ENCODE measurements at places on chromosomes 1 and 21.

DNA sequence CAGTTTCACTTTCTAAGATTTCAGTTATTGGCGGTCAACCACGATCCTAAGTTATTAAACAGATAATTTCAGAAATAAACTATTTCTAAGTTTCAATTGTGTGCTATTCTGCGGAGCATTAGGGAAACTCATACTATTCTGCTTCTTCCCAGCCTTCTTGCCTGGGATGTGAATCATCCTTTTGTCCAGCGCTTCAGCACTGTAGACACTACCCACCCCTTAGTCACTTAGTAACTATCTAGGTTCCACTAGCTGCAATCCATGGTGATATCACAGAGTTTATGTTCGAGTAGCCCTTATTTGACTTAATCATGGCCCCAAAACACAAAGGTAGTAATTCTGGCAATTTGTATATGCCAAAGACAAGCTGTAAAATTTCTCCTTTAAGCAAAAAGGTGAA, 279.9 kb upstream of the ADAMTS5 start:
- peak; percentile 38 for DNase-seq

GRCh38 chr1:170886460-170886859, 48.9 kb upstream of the MROH9 start:
- DNase-seq, result no peak

DNA sequence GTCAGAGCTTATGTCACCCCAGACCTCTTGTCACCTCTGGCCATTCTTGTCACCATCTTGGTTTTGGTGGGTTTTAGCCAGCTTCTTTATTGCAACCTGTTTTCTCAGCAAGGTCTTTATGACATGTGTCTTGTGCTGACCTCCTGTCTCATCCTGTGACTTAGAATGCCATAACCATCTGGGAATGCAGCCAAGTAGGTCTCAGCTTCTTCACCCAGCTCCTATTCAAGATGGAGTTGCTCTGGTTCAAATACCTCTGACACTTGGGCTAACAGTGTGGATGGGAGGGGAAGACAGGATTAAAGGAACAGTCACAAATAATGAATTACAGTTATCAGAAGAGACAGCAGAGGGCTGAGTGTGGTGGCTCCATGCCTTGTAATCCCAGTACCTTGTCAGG, 30.5 kb upstream of the PIK3CD start:
- no peak for DNase-seq

DNA sequence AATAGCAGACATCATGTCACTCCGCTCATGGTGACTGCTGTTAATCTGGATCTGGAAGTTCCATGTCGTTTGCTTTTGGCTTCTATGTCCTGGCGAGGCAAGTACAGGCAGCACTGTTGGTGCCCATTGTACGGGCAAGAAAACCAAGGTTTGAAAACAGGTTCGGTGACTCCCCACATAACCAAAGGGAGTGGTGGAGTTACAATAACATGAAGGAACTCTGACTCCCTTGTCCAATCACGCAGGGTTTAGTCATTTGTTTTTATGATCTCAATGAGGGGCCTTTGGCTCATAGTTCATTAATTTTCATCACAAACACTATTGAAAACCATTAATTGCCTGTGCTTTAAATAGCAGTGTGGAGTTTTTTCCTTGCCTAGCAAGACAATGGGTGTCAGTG, 82.9 kb upstream of the SSX2IP start:
- no peak for DNase-seq

- DNase-seq, result peak; percentile 44
Observed at GRCh38 chr1:17606826-17607440, 67.4 kb downstream of the ARHGEF10L start.

- DNase-seq, result no peak
Observed at GRCh38 chr21:28410256-28410655, 582.4 kb downstream of the LTN1 start.

DNA sequence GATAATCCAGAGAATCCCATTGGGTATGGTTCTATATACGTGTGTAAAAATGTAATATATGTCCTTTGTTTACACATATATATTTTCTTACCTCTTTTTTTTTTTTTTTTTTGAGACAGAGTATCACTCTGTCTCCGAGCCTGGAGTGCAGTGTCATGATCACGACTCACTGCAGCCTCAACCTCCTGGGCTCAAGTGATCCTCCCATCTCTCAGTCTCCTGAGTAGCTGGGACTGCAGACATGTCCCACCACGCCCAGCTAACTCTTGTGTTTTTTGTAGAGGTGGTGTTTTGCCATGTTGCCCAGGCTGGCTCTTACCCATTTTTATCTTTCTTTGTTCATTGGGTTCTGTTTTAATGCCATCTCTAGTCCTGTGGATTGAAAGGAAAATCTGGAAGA, 59.5 kb downstream of the ZBTB17 start:
- no peak for DNase-seq

DNA sequence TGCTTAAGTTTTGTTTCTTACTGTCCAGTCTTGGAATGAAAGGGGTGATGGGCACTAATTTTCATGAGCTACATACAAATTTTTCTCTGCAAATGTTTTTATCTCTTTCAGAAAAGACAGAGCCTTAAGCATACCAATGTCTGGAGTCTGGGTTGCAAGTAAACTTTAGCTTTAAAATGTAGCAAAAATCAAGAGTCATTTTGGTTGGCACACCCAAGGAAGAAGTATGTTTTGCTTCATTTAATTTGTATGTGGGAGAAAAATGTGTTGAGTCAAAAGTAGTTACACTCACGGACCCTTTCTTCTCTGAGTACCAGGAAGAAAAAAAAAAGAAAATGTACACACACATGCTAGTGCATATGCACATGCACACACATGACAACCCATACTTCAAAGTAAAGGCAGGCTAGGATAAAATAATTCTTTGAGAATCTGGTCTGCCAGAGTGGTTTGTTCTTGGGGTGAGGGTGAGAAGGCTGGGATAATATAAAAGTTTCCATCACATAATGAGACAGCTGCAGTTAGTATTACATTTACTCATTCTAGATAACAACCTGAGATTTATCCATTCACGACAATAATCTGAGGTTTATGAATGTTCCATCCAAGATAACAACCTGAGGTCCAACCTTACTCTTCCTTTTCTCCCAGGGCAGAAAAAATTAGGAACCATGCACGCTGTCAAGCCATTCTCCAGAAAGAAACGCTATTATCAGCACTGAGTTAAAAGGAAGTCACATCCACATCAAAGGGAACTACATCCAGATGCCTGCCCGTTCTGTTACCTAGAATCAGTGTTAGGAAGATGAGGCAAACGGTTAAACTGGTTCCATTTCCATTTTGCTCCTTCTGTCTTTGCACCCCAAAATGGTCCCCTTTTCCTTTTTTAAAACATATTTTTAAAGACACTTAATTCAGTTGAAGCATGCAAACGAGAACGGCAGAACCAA, 9.3 kb downstream of the DPYD start:
- DNase-seq, result no peak

DNA sequence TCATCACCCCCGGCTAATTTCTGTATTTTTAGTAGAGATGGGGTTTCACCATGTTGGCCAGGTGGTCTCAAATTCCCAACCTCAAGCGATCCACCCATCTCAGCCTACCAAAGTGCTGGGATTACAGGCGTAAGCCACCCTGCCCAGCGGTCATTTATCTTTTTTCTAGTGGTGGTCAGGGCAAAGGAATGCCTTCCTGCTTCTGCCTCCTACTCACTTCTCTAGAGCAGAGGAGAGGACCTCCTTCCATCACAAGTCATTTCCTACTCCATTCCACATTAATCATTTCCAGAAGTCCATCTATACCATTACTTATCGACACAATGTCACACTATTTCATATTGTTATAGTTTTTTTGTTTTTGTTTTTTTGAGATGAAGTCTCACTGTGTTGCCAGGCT, 13.3 kb downstream of the FBXO42 start:
- DNase-seq, result no peak

- DNase-seq, result no peak
Observed at GRCh38 chr1:9602794-9603167, 14.1 kb downstream of the TMEM201 start.

DNA sequence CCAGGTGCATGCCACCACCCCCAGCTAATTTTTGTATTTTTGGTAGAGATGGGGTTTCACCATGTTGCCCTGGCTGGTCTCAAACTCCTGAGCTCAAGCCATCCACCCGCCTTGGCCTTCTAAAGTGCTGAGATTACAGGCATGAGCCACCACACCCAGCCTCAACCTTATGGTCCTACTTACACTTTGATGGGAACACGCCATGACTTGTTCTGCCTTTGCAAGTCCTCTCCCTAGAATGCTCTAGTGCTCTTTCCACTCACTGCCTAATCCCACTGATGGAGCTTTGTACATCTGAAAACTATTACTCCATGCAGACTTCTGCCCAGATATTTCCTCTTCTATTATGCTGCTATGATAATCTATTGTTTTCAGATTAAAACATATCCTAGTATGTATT, 174.3 kb downstream of the DAB1 start:
- no peak for DNase-seq

- peak; percentile 86 for DNase-seq
Observed at GRCh38 chr1:101371259-101371658, 134.4 kb downstream of the S1PR1 start.

DNA sequence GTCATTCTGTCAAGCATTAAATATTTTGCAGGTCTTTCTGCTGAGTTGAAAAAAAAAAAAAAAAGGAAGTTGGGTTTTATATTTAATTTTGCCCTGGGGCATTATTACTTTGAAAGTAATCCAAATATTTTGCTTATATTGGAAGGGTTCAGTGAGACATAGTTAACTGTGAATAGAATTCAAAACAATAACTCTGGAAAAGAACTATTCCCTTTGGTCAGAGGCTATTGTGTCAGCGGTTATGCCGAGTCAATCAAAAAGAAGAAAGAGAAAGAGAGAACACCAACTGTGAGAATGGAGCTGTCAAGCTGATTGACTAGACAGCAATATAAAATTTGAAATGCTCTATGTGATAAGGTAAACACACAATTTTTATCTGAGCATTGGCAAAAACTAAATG, 761.7 kb downstream of the ADGRL2 start:
- DNase-seq, result no peak

- DNase-seq, result no peak
Observed at GRCh38 chr1:53810497-53810896, 27.6 kb downstream of the NDC1 start.

- no peak for DNase-seq
Observed at GRCh38 chr1:230102046-230102445, 35.0 kb downstream of the GALNT2 start.

GRCh38 chr21:14497825-14498224, 48.3 kb downstream of the SAMSN1 start:
- no peak for DNase-seq

DNA sequence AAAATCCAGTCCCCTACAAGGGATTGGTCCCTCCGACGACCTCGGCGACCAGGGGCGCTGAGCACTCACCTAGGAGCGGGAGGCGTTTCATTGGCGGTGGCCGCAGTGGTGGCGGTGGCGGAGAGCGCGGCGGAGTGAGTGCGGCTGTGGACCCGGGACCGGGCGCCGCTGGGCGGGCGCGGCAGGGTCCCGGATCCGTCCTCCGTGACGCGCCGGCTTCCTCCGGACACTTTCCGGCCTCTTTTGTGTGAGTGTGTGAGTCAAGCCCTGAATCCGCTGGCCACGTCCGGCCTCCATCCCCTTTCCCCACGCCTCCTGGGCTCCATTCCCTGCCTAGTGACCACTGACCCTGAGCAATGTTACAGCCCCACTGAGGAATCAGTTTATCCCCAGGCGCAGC, at the start of gene ADGRL4:
ADGRL4 (minus strand) TSS at position 167 of the 400 bp plus-strand sequence; CDS start at position 91, 76 bp downstream.
- DNase-seq, result no peak

DNA sequence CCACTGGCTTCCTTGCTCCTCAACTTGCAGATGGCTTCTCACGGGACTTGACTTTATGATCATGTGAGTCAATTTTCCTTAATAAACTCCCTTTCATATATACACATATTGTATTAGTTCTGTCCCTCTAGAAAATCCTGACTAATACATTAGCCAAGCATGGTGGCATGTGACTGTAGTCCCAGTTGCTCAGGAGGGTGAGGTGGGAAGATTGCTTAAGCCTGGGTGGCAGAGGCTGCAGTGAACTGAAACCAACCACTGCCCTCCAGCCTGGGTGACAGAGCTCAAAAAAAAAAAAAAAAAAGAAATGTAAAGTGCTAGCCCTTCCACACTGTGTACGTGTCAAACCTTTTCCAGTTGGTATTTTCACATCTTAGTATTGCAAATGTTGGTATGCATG, 857.0 kb downstream of the LTN1 start:
- DNase-seq, result no peak

DNA sequence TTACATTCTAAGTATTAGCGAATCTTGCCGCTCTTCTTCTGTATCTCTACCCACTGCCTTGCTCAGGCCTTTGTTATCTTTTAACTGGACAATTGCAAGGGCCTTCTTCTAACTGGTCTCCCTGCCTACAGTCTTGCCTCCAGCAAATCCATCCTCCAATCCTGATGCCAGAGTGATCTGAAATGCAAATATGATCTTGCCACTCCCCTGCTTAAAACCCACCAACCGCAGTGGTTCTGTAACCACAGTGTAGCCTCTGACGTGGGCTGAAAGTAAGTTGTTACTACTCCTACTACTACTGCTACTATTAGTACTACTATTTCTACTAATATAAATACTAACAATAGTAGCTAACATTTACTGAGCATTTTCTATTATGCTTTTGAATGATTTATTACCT, 12.4 kb downstream of the MOV10 start:
- no peak for DNase-seq

GRCh38 chr1:111776391-111776790, 20.7 kb downstream of the DDX20 start:
- no peak for DNase-seq

- no peak for DNase-seq
Observed at GRCh38 chr1:2143814-2144500, 50.6 kb downstream of the FAAP20 start.

GRCh38 chr1:205632669-205633169, 908 bp upstream of the ELK4 start:
- DNase-seq, result peak; percentile 26

DNA sequence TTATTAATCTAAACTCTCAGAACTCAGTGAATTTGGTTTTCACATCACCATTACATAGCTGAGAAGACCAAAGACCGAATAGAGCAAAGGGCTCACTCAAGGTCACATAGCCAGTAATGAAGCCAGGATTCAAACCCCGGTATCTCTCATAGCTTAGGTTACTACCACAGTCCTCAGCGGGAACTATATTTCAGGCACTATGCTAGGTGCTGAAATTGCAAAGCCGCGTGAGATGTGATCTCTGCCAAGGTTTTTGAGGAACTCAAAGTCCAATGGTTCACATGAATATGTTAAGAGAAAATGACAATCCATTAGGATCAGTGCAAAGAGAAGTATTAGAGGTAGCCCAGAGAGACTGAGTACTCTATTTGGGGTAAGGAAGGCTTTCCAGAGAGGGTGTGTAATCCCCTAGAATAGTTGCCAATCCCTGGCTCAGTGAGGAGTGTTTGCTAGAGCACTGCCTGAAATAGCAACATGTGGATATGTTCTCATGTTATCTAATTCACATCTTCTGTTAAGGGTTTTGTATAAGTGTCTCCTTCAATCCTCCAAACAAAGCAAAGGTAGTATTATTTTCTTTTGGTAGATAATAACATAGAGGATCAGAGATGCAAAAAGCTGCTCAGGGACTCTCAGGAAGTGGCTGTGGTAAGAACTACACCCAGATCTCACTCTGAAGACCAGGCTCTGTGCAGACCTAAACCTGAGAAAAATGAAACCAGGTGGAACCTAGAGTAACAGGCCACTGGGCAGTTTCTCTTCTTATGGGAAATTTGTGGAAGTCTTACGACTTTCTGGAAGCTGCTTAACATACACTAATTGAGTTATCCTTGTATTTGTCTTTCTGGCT, 93.1 kb upstream of the C8B start:
- DNase-seq, result no peak

- no peak for DNase-seq
Observed at GRCh38 chr1:181033128-181033798, 520 bp upstream of the MR1 start.
